HEK293T (cell line): ENCODE measurements at places on chromosomes 7 and 10.

DNA sequence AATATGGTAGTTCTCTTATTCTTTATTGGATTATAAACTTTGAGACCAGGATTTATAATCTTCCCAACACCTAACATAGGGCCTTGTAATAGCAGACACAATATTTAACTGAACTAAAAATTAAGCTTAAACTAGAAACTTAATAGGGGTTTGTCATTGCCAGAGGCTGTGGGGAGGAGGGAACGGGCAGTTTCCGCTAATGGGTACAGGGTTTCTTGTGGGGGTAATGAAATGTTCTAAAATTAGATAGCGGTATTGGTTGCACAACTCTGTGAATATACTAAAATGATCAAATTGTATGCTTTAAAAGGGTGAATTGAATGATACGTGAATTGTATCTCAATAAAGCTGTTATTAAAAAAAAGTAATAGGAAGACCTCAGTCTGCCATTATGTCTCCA, 45.4 kb downstream of the NT5C2 start:
- no peak for DNase-seq

DNA sequence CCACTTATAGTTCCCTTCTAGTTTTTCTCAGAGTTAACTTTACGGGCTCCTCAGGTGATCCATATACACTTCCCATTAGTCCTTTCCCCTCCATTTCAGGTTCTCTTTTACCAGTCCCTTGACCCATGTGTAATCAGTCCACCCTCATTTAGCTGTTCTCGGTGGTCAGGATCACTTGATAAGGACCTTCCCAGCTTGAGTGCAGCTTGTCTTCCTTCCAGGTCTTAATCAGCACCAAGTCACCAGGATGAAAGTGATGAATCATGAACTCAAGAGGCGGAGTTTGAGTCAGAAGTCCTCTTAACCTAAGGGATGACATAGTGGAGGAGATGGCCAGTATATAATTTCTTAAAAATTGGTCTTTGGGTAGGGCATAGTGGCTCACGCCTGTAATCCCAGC, 63.1 kb upstream of the CNTNAP2 start:
- DNase-seq: no peak

DNA sequence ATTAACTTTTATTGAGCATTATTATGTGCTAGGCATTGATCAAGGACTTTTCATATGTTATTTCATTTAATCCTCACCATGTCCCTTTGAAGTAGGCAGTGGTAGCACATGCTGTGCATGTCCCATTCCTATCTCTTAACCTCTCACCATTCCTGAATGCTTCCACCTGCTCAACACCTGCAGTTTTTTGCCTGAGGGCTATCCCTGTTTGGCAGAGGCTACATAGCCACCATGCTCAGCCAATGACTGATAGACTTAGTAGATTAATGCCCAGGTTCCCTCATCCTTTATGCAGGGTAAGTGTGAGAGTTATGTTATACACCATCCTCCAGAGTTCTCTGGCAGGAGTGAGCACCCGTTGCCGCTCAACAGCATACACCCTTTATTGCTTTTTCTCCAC, 387.8 kb downstream of the BBS9 start:
- DNase-seq: no peak

DNA sequence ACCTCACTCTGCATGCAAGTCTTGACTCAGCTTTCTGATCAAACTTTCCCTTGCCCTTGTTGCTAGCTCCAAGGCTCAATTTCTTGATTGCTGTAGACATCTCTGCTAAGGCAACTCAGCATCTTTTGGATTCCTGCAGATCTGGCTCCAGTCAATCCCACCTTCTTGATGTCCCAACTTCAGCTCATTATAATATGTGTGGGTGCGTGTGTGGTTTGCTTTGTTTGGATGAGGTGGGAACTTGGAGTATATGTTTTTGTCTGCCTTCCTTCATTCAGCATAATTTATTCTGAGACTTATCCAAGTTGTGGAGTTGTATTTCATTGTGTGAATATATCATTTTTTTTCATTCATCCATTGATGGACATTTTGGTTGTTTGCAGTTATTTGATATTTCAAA, 364.8 kb upstream of the IGFBP3 start:
- no peak for DNase-seq

- no peak for DNase-seq
Measured at GRCh38 chr7:24245362-24245761, 38.6 kb upstream of the NPY start.

- peak; percentile 57 for DNase-seq
Measured at GRCh38 chr7:36128448-36129047, 24.5 kb upstream of the EEPD1 start.

- peak; percentile 78 for DNase-seq
Measured at GRCh38 chr10:114043532-114044246, at the start of gene ADRB1. Gene ADRB1, plus strand, starts transcription at chr10:114043866. Its CDS starts 267 bp downstream, at chr10:114044133.
